ENCODE measurements at places on chromosomes 16 and 17. TPM values are rescaled to one million over a fixed set of nuclear protein-coding genes. Genes with fewer than 3 reads are reported as not detected.
A peak's percentile ranks its signal among the peaks of the same experiment; 100 is the strongest.

Gene CCL1
- not detected for polyA plus RNA-seq

Gene CNGB1
- not detected for polyA plus RNA-seq

Gene ACSM3
- polyA plus RNA-seq = 8.1 TPM

DNA sequence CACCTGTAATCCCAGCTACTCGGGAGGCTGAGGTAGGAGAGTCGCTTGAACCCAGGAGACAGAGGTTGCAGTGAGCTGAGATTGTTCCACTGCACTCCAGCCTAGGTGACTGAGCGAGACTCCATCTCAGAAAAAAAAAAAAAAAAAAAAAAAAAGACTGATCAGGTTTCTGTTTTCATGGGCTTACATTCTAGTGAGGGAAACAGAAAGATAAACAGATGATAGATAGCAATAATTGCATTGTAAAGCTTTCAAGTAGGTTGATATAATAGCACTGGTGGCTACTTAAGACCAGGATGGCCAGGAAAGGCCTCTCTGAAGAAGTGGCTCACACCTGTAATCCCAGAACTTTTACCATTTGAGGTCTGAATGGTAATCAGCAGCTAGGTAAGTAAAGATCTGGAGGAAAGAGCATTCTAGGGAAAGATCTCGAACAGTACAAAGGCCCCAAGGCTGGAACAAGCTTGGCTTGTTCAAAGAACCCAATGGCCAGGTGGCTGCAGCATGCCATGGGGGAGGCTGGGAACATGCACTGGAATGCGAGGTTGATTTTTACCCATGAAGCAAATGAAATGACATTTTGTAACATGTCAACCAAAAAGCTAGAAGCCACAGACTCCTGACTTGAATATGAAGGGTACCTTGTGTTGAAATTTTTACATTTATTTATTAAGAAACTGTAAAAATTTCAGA lies 108.3 kb upstream of the DHX40 start:
- no peak for DNase-seq

Gene NATD1
- polyA plus RNA-seq = 10.9 TPM

Gene ACAP1
- 8.8 TPM for polyA plus RNA-seq

DNA sequence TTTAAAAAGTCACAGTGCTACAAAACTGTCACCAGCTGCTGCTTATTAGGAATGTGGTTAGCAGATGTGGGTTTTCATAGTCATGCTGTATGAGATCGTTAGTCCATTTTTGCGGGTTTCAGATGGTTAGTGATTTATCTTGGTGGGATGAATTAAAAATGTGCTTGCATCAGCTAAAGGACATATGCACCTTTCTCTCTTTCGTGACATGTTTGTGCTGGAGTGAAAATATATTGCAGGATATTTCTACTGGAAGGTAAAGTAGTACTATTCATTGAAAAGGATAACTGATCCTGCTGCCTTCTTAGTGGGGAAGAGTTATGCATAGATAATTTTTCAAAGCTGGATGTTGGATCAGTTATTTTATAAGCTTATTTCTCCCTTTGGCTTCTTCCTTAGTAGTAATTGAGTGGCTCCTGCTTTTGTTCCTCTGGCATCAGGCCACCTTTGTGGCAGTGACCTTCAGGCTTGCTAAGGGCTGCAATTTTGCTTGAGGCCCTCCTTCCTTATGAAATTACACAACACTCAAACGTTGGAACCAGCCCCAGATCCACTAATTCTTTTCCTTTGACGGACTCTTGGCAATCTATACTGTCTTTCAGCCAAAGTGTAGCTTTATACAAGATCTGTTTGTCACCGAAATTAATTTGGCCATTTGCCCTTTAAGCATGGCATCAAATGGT lies 7.5 kb upstream of the SNTB2 start:
- DNase-seq = peak; percentile 91
